B cell (primary cell): ENCODE measurements at places on chromosomes 1 and 21. TPM values are rescaled to one million over a fixed set of nuclear protein-coding genes. Genes with fewer than 3 reads are reported as not detected.

- DNase-seq: peak; percentile 61
Observed at GRCh38 chr1:23524716-23525401, 6.2 kb downstream of the E2F2 start.

C1QB gene
- not detected in 2 replicates for total RNA-seq

GAS5 gene
- 590 and 622 TPM in 2 replicates for total RNA-seq

DNA sequence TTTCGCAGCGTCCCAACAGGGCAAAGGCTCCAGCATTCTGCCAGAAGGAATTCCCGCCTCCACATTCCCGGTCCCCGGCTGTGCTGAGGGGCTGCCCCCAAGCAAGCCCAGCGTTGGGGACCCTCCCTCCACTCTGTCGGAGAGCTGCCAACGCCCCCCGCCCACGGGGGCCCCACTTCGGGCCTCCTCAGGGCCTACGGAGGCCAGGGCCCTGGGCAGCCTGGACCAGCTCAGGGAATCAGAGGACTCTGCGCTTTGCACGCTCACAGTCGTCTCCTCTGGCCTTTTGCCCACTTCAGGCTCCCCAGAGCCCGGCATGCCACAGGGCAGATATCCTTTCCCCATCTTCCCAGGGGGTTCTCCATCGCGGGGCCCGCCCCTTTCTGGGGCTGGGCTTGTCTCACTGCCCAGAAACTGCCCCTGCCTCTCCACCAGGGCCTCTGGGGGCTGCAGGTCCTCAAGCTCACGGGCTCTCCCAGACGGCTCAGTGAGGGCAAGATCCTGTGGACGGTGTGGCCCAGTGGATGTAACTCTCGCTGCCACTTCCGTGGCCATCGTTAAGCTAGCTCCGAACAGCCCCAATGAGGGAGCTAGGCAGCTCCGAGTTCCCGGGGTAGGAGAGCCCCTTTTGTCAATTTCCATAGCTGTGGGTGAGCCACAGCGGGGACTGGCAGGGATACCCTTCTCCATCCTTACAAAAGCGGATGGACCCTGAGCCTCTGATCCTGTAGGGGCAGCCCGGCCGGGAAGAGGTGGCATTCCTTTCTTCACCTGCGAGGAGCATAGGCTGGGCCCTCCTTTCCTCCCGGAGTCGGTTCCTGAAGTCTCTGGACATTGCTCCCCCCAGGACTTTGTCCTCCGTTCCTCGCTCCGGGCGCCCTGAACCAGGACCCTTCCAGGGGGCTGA, 2.8 kb downstream of the ITPKB start:
- no peak for DNase-seq

OR2M3 gene
- not detected in 2 replicates for total RNA-seq
